IPS DF 19.7 (cell line): ENCODE measurements at places on chromosomes 3 and 15.

GRCh38 chr15:91522605-91523332 lies 330.7 kb upstream of the SLCO3A1 start:
- DNase-seq: no peak

GRCh38 chr3:187025656-187026316 lies 95.5 kb downstream of the ST6GAL1 start:
- DNase-seq: no peak

DNA sequence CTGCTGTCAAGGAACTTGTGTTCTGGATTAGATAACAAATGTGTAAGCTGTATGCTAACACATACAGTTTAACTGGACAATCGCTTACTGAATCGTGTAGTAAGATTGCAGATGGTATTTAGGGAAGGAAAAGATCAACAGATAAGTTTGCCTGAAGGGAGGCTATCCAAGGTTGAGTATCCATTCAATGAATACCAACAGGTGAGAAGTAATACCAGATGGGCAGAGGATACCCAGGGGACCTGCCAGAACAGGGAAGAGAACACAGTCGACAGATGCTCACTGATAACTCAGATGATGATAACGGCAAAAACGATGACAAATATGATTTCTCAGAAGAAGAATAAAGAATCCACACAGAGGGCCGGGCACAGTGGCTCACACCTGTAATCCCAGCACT lies 3.2 kb upstream of the UACA start:
- no peak for DNase-seq

GRCh38 chr3:40689837-40690236 lies 165.1 kb downstream of the ZNF621 start:
- no peak for DNase-seq

DNA sequence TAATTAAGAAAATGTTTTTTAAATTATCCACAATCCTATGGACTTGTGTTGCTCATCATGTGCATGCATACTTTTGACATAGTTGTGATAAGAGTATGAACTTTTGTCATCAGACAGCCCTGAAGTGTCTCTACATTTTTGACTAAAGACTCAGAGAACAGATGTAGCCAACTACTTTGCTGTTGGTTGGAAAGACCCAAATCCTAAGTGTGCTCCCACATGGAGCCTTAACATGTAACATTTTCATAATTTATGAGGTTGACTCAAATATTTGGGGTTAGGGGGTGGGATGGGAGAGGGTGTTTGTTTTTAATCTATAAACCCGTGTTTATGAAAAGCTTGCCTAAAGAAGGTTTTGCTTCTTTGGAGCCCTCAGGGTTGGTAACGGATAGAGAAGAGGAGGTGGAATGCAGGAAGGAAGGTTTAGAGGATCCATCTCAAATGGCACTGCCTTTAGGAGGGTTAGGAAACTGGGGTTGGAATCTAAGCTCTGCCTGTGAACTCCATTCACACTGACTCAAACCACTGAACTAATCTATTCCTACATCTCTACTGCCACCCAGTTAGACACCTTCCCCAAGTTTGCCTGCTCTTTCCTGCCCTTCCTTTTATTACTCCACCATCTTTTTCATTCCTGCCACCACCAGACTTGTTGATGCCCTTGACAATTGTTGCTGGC lies 3.7 kb downstream of the BOC start:
- DNase-seq: no peak

DNA sequence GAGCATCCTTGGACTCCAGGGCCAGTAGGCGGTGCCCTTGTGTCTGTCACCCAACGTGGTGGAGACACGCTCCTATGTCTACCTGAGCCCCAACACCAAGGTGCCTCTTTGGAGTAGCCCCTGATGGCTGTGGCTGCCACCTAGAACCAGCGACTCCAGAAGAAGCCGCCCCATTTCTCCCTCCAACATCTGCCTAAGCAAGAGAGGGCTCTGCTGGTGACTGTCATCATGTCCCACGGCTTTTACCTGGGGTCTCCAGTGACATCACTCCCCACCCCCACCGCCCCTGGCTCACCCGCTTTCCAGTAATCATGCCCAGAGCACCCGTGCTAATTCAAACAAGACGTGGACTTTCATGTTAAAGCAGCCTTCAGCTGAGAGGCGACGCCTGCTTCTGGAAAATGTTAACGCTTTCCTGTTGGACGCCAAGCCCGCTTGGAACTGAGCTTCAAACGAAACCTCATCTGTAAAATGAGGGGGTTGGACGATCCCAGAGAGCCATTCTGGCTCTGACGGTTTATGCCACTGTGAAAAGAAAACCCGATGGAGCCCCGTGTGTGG lies 57.0 kb downstream of the ISG20 start:
- no peak for DNase-seq
